ENCODE measurements at places on chromosomes 5 and 9.

- DNase-seq, result no peak
These were observed 11.1 kb downstream of the SMU1 start for GRCh38 chr9:33065157-33066076.

DNA sequence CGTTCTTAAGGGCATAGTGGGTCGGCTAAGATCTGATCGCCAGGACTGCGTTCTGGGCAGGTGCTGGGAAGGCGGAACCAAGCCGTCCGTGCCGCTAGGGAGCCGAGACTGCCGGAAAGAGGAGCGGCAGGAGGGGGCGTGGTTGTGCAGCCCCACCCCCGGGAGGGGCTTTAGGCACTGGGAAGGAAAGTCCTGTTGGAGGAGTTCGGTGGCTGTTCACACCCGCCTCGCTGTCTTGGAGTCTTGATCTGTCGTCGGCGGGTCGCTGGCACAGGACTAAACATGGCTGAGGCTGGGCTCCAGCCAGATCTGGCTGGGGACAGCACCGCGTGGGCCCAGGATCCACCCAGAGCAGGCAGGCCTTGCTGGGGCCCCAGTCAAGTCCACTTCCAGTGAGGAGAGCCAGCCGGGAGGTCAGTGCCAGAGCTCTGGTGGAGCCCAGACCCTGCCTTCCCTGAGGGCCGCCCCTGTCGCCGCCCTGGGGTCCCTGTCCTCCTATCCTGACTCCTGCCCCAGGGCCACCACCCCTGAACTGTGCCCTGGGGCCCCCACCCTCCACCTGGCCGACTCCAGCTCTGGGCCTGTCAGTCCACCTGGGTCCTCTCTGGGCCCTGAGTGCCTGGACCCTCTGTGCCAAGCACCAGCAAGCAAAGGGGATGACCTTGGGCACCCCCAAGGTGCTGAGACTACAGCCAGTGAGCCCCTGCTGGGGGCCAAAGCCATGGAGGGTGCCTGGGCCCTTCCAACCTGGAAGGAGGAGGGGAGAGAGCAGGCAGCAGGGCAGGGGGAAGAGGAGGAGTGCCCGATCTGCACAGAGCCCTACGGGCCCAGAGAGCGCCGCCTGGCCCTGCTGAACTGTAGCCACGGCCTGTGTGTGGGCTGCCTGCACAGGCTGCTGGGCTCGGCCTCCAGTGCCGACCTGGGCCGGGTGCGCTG, 4.5 kb downstream of the RNF208 start:
- DNase-seq, result peak; percentile 63

DNA sequence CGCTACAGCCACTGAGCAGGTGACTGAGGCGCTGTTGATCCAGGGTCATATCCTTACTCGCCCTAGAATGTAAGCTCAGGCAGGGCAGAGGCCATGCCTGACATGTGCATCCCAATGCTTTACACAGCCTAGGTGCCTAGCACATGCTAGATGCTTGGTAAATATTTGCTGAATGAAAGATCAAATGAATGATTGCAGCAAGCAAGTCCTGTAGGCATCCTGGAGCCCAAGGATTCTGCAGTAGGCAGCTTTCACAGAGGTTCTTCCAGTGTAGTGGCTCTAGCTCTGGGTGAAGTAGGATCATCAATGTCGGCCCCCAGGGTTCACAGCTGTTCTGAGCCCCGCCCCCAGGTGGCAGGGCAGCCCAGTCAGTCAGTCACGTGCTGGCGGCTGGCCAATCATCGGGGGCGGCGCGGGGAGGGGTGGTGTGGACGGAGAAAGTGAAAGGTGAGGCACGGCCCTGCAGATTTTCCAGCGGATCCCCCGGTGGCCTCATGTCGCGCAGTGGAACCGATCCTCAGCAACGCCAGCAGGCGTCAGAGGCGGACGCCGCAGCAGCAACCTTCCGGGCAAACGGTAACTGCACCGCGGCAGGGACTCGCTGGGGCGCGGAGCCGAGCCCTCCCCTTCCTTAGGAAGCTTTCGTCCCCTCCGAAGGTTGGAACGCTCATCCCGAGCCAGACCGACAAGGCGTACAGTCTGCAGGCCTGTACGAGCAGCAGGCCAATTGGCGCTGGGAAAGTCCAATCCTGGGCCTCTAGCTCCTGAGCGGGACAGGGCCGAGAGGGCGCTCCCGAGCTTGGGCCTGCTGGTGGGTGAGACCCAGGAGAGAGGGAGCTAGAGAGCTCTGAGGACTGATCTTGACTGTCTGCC, at the start of gene GALT:
Gene GALT (plus strand): TSS at position 465 of the 873 bp plus-strand sequence. CDS start 30 bp downstream, at position 495.
- DNase-seq, result peak; percentile 90

DNA sequence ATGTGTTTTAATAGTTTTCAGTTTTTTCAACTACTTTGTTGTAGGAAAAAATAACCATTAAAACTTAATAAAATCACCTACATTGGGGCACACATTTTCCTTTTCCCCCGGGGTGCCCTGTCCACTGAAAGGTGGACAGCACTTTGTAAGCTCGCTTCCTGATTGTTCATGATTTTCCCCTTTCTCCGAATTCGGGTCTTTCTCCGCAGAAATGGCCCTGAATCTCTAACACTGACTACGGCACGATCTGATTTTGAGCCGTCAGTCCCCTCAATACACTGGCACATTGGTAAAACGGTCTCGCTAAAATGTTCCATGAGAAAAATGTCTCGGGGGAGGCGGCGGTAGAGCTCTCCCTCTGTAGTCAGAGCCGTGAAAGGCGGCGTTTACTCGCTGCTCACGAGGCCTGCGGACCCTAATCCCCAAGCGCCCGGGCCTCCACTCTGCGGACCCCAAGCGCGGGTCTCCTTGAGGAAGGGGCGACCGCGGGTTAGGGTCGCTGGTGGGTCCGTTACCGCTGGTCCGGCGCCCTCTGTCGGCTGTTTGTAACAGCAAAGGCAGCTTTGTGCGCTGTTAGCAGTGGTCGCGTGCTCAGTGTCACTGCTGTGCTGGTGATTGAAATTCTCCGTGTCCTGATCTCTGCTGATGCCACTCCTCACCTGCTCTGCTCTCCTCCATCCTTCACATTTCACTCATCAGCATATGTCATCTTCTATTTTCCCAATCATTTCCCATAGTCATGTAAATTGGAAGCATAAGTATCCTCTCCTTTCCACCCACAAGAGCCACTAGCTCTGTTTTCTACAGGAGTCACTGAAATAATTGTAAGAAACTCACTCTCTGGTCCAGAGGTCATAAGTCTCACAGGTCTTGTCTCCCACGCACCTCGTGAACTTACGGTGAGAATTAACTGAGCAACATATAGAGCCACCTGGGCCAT, 10.8 kb upstream of the IFNA2 start:
- DNase-seq, result peak; percentile 37

DNA sequence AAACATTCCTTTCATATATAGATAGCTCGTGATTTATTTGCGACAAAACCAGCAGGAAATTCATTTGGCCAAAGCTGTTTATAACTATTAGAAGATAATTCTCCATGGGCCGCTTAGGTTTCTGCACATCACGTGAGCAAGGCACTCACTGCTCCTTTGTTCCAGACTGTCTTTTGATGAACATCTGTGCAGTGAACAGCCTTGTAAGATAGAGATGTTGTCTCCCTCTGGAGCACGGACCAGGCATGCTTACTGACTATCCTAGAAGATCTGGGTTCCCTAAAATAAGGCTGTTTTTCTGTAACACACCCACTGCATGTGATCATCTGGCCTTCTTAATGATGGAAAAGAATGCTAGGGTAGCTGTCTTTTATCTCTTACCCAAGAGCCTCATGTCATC, 30.9 kb downstream of the YIPF5 start:
- DNase-seq, result peak; percentile 28

- no peak for DNase-seq
These were observed 74.3 kb downstream of the ZDHHC21 start for GRCh38 chr9:14618836-14619420.

DNA sequence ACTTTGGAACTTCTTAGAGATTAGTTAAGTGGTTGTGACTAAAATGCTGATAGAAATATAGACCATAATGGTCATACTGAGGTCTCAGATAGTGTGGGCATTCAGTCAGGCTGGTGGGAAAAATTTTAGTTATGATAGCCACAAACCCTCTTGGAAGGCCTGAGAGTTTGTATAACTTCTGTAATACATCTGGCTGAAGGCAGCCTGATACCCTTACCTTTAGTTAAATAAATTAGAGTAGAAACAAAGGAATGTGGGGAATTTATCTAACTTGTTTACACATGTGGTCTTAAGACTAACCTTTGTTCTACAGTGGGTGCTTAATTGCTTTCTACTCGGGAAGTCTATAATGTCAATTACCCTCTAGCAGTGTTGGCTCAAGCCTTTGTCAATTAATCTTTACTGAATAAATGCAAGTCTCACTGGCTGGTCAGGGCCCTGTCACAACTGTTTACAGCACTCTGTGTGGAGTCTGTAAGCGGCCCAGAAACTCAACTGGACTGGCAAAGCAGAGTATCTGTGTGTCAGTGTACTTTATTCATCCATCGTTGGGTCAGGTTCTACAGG, 184.0 kb downstream of the FBXO4 start:
- DNase-seq, result peak; percentile 5

- DNase-seq, result no peak
These were observed 50.6 kb downstream of the LNPEP start for GRCh38 chr5:96986450-96986849.

- DNase-seq, result peak; percentile 91
These were observed at the start of gene CTSL for GRCh38 chr9:87725900-87726709. TSS of gene CTSL (plus strand) at chr9:87726119. CDS start at chr9:87727604, 1,485 bp downstream.

DNA sequence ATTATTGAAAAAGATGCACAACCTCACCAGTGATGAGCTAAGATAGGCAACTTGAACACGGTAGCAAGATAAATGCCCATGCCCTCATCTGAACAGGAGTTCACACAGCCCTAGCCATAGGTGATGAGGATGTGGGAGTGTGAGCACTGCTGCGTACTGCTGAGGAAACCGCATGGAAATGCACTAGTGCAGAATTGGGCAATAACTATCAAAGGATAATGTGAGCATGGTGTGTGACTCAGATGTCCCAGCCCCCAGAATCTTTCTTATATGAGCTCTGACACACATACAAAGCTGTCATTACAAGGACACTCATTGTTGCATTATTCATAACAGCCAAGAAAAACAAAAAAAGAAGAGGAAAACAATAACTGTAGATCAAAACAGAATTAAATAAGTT, 521.2 kb downstream of the IRX1 start:
- DNase-seq, result no peak

DNA sequence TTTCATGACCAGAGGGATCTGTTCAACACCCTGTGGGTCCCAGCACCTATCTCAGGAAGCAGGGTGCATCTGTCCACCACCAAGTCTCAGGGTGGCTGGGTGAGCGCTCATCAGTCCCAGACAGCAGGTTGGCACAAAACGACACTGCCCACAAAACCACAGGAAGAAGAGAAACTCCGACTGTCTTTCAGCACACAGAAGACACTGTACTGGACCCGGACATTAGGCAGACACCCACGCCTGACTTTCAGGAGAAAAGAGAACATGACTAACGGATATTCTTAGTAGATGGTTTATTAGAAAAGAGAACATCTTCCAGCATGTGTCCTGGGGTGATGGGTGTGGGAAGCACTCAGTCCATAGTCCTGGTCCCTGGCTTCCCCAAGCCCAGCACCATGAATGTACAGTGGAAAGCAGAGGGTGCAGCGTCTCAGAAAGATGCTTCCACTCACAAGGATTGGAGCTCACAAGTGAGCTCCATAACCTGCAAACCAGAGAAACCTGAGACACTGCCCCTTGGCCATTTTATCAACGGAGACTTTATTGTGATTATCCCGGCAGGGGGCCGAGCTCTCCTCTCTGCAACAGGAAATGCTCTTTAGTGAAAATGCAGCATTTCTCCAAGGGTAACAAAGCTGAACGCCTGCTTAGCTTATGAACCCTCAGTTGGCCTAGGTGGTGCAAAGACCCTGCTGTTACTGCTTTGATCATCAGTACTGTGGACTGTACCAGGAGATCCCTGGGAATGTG, 35.8 kb upstream of the LCP2 start:
- DNase-seq, result no peak

DNA sequence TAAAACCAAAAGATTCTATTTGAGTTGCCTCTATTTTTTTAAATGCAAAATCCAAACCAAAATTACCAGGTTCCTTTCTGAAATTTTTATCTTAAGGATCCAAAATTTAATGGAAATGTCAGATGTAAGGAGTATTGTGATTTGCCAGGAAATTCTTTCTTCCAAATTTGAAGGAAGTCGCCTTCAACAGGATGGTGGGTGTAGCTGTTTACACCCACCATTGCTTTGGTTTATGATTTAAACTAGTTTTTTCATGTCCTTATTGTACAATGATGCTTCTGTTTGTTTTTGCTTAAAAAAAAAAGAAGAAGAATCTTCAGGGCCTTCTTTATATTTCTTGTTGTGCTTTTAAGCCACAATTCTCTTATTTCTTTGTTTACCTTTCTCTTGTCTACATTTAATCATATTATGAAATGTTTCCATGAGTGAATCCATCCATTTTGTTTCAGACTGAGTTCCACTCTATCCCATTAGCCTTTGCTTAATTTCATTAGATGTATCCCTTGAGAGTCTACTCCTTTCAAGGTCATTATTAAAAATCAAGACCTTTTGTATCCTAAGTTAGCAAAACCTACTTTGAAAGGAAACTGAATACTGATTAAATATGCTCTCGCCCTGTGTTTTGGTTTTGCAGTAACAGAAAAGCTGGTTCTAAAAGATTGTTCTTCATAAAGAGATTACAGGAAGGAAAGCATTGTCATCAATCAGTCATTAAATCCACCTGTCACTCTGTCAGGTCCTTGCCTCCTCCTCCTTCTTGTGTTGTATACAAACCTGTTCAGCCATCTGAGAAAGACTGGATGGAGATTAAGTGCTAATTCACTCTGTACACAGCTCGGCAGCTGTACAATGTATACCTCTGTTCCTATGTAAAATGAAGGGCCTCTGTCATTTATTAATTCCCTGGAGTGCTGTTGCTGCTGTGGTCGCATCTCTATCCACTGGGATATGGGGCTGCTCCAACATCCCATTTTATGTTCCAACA, 45.5 kb upstream of the SLC2A8 start:
- DNase-seq, result no peak

GRCh38 chr5:91244380-91245073, 138.6 kb downstream of the ARRDC3 start:
- DNase-seq, result no peak

DNA sequence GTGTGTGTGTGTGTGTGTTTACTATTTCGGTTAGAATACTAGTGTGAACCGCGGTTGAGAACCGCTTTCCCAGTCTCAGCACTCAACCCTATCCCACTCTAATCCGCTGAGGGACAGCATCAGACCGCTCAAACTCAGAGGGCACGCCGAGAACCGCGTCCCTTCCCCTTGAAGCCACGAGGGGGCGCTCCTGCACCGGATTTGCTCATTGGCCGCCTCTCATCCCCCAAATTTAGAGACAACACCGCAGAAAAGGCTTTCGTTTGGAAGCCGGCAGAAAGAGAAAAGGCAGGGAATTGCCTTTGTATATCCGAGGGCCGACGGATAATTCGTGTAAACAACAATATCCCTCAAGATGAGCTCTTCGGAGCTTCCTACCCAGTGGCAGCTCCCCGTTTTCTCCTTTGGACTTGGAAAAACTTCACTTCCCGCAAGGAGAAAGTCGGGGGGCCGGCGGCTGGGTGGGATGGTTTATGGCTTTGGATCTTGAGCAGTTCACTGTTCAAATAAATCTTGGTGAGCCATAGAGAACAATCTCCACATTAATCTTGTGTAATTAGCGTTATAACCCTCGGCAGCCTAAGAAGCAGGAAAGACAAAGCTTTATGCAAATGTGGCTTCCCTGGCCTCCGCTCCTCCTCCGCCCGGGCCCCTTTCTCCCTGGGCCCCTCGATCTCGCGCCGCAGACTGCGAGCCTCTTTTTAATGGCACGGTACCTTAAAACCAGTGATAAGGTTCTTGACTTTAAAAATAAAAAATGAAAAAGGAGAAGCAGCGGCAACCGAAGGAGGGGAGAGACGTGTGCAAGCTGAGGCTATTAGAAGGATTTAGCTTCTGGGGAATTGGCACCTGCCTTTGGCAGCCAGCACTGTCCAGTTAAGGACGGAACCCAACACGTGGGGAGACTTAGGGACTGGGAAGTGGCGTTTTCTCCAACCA, 296.8 kb downstream of the PARP8 start:
- DNase-seq, result peak; percentile 62

- no peak for DNase-seq
These were observed 433.2 kb downstream of the SEMA5A start for GRCh38 chr5:9112520-9113291.

Data from mesenchymal stem cell (in vitro differentiated cells and primary cell).